ENCODE measurements at places on chromosomes 5 and 9.

GRCh38 chr5:124783794-124784193 is 37.4 kb upstream of the ZNF608 start:
- DNase-seq = no peak

DNA sequence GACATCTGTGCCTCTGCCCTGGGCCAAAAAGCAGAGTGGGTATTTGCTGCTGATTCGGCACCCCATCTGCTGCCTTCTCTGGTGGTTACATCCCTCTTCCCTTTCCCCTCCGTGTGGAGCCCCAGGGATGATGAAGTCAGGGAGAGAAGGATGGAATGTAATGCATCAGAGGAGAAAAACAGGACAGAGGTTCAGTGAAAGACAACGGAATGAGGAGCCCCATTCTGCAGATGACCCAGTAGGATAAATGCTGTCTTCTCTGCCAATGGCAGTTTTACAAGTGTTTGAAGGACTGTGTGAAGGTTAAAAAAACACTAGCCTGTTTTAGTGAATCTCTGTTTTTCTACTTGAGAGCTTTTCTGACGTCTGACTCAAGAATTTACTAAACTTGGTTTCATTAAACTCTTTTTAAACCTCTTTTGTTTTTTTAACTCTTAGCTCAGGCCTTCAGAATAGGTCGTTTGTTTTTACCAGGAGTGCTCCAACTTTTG is 86.3 kb downstream of the NLN start:
- DNase-seq = no peak

- DNase-seq = no peak
These were observed 73.4 kb upstream of the ASS1 start for GRCh38 chr9:130371196-130371966.

GRCh38 chr5:132256783-132257130 is 739 bp upstream of the PDLIM4 start:
- DNase-seq = no peak

GRCh38 chr5:119420169-119420568 is 32.1 kb upstream of the HSD17B4 start:
- DNase-seq = no peak

GRCh38 chr9:125183054-125183453 is 6.5 kb downstream of the PPP6C start:
- DNase-seq = no peak

GRCh38 chr9:127248241-127248640 is 16.3 kb upstream of the GARNL3 start:
- no peak for DNase-seq

- DNase-seq = no peak
These were observed 116.6 kb downstream of the AOPEP start for GRCh38 chr9:94843134-94843533.

- DNase-seq = no peak
These were observed 43.9 kb upstream of the ALDH1A1 start for GRCh38 chr9:72996684-72997314.

DNA sequence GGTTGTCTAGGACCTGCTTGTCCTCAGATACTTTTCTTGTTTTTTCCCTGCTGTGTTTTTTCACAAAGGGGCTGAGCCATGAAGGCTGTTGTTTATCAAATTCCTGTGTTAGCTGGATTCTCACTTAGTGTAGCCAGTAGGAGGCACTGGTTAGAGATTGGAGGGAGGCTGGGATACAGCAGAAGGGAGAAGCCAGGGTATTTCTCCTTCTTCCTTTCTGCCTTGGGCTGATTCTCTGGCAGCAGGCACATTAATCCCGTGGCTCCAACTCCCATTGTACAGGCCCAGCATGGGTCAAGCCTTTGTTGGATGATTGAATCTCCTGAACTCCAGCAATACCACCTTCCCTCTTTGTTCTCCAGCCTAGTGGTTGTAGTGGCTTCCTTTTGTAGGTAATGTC is 46.4 kb upstream of the FAM170A start:
- DNase-seq = no peak

All from HuH-7.5 (cell line).